ENCODE measurements at places on chromosomes 5 and 9.
A peak's percentile ranks its signal among the peaks of the same experiment; 100 is the strongest.

DNA sequence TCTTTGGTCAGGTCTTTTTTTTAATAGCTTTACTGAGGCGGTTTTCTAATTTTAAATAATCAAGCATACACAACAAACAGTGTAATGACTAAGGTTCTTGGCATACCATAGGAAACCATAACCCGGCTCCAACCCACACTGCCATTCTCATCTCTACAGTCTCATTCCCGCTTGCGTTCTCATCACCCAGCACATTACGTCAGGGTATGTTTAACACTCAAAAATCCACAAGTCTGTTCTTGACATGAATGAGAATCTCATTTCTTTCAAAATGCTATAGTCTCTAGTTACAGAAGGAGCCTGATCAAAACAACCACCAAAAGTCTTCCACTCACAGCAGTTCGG lies 505 bp downstream of the C5orf34 start:
- no peak for DNase-seq

DNA sequence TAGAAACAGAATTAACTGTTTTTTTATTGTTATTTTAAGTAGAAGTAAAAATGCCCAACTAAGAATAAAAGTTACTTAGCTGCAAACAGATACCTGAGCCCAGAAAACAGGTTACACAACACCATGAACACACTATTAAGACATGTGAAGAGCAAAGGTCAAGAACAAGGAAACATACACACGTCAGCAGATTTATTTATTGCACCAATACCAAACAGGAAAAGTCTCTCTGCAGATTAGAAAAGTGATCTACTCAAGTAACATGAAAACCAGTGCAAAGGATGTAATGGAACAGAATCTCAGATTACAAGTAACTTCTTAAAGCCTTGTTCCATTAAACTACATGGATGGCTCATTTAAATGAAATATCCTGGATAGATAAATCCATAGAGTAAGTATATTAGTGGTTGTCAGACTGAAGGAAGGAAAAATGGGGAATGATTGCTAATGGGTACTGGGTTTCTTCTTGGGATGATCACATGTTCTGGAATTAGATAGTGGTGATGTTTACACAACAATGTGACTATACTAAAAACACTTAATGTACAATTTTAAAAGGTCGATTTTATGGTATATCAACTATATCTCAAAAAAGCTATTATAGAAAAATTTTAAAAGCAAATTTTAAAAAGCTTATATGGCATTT lies 6.1 kb downstream of the SAR1B start:
- DNase-seq = peak; percentile 48

GRCh38 chr5:129906177-129906887 lies 2.1 kb downstream of the CHSY3 start:
- DNase-seq = no peak

DNA sequence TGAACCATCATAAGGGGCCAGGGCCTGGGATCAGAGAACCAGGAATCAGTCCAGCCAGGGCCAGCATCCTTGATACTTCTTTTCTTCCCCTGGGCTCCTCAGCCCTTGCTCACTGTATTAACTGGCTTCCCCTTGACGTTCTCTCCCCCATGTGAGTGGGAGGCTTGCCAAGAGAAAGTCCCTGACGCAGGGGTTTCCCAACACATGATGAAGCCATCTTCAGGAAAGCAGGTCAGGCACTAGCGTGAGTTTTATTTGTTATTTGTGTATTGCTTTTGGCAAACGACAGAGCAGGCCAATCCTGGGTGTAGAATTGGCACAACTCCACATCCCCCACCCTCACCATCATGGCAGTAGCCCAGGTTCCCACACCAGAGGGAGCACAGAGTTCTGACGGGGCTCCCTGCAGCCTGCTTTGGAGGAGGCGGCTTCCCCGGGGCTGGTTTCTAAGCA lies 165.5 kb upstream of the NFIL3 start:
- peak; percentile 17 for DNase-seq

GRCh38 chr9:117827456-117827855 lies 123.3 kb downstream of the TLR4 start:
- DNase-seq = no peak

GRCh38 chr5:66021585-66021984 lies 95.2 kb downstream of the ERBIN start:
- no peak for DNase-seq

- DNase-seq = no peak
Observed at GRCh38 chr5:31847354-31847753, 208.4 kb downstream of the PDZD2 start.

DNA sequence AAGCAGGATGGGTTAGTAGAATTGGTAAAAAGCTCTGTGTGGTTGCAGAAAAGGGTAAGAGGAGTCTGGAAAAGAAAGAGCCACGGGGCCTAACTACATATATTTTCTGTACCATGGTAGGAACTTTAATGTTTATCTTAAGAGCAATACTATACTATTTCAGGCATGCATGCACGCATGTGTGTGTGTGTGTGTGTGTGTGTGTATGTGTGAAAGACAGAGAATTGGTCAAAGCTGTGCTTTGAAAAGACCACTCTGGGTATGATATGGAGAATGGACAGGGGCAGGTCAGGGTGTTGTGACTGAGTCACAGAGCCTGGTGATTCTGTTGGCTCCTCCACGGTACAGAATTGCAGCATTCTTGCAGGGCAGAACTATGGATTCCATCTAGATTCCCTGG lies 339.3 kb downstream of the SLIT3 start:
- DNase-seq = no peak
